ENCODE measurements at places on chromosomes 7 and 10.

GRCh38 chr7:30730097-30730496 lies 21.8 kb upstream of the INMT start:
- no peak for DNase-seq

- DNase-seq: no peak
These were observed 67.1 kb downstream of the IKZF1 start for GRCh38 chr7:50371551-50372021.

DNA sequence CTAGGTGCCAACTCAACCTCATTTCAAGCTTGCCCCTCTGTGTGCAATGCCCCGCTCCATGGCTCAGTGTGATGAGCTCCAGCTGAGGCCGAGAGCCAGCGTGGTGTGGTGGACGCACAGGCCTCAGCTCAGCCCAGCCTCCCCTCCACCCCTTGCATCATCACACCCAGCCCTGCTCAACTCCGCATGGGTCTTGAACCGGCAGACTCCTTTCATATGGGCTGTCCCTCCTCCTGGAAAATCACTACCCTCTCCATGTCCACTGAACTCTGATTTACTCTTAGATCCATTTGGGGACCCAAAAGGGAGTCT lies 16.6 kb upstream of the SLC18A3 start:
- no peak for DNase-seq

DNA sequence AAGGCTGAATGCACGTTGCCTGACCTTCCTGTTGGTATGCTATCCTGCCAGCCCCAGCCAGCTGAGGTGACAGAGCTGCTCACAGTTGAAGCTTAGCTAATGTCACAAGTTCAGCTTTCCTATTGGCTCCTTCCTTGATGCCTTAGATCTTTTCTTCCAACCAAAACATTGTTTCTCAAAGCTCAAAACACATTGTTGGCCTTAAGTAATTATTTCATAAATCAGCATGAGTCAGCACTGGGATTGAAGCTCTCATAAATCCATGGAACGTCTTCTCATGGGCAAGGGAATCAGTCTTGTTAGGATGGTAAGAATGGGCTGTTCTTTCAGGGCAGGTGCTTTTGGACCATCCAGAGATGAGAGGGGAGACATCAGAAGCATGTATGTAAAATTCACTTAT lies 128.1 kb upstream of the SAMD8 start:
- DNase-seq: no peak

DNA sequence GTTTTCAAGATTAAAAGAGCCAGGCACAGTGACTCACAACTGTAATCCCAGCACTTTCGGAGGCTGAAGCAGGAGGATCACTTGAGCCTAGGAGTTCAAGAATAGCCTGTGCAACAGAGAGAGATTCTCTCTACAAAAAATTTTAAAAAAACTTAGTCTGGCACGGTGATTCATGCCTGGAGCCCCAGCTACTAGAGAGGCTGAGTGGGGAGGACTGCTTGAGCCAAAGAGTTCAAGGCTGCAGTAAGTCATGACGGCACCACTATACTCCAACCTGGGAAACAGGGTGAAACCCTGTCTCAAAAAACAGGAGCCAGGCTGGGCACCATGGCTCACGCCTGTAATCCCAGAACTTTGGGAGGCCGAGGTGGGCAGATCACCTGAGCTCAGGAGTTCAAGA lies 86.6 kb upstream of the KCTD7 start:
- DNase-seq: no peak

GRCh38 chr7:96177353-96177752 lies 144.5 kb downstream of the SLC25A13 start:
- DNase-seq: no peak

DNA sequence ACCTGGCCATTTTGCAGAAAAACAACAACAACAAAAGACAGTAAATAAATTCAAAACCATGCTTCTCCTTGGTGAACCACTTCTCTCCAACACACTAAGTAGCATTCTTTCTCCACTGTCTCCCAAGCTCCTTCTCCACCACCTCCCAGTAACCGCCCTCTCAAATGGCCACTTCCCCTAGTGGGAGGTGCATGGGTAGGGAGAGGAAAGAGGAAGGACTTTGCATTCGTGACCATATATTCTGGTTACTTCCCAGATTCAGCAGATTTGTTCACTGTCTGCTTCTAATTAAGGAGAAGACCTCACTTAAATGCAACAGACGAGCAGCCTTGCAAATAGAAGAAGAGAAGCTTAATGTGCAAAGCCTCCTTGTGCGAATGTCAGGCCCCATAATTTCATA lies 166.8 kb downstream of the SORCS1 start:
- DNase-seq: no peak

- no peak for DNase-seq
These were observed 62.0 kb upstream of the SEMA3A start for GRCh38 chr7:84256571-84256971.

DNA sequence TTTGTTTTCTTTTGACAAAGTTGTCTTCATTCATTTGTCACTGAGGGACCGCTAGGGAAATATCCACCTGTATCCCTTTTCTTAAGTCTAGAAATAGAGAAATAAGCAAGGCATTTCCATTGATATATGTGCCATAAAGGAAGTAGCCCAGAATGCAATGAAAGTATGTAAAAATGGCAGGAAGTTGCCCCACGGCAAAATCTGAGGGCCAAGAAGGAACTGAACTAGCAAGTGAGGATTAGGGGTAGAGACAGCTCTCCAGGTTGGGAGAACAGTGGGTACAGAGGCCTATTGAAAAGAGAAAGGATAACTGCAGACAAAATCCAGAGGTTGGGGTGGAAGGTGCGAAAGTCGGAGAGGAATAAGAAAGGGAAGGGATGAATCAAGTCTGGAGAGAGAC lies 56.6 kb upstream of the TOMM7 start:
- no peak for DNase-seq

GRCh38 chr10:109647627-109648026 lies 275.7 kb downstream of the XPNPEP1 start:
- no peak for DNase-seq

DNA sequence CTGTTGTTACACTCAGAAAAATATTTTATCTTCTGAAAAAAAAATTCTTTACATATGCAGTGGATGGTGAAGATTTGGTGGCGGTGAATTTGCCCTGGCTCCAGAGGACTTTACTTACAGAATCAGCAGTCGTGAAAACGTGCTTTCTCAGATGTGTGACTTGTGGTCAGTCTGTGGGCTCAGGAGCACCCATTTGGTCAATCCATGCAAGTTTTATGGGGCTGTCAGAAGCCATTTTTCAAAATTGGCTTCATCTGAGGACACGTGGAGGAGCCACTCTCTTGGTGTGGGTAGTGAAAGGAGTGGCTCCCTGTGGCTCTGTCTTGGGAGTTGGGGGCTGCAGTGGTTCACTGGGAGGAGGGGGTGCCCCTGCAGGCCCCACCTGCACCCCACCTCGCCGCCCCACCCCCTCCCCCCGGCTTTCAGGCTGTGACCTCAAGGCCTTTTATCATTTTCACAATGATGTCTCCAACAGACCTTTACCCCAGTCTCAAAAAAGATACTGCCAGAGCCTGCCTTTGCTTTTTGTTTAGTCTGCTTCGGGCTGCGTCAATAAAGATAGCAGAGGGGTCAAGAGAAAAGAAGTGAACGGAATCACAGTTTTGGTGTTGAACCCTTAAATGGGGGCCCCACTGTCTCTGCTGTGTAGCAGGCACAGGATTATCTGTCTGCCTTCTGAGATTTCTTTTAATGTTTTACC lies 137.4 kb downstream of the MGMT start:
- DNase-seq: no peak

DNA sequence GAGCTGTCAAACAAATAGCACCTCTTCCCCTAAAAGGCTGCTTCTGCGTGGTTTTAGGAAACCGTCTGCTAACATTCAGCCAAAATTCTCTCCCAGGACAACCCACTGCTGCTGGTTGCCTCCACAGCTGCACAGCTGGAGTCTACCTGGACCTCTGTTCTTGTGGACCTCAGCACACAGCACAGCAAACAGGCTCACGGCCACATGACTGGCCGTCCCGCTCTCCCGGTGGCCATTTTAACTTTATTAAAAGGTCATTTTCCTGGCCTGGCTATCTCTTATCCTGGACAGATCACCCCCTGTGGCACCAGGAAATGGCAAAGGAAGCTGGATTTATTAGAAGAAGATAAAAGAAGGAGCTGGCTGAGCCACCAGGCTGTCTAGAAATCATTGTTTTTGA lies 27.6 kb downstream of the SORBS1 start:
- DNase-seq: no peak

GRCh38 chr10:88386821-88387773 lies 196.0 kb downstream of the RNLS start:
- no peak for DNase-seq

- no peak for DNase-seq
These were observed 25.3 kb upstream of the CUX1 start for GRCh38 chr7:101792051-101792681.

DNA sequence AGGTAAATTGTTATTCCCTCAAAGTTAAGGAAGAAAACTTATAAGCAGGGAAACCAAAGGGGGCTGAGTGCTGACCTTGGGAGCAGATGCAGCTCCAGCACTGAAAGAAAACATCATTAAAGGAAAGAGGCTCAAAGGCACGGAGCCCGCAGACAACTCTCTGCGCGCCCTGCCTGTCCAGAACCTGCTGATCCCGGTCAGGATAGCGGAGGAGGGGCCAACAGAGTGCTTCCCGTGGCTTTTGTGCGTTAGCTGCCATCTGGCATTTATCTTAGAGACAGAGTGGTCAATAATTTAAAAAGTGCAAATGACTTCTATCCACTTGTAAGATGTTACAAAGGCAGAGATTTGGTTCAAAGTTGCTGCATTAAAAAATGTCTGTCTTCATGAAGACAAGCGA lies 162.1 kb downstream of the FANK1 start:
- DNase-seq: no peak
